ENCODE measurements at places on chromosomes 4 and X.

DNA sequence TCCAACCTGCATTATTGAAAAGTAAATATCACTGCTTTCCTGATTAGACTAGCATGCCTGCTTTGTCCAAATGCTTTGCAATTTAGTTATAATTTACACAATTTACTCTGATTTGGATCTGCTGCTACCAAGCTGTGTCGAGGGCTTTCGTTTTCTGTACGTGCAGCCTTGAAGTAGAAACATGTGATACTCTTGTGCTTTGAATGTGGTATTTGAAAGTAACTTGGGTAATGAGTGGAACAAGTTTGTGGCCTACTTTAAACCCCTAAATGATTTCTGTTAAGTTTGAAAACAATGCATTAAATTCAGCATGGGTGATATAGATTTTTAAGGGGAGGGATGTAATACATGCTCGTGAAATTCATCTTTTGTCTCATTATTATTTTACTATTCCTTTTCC lies 240.7 kb downstream of the IQCM start:
- DNase-seq, result no peak

DNA sequence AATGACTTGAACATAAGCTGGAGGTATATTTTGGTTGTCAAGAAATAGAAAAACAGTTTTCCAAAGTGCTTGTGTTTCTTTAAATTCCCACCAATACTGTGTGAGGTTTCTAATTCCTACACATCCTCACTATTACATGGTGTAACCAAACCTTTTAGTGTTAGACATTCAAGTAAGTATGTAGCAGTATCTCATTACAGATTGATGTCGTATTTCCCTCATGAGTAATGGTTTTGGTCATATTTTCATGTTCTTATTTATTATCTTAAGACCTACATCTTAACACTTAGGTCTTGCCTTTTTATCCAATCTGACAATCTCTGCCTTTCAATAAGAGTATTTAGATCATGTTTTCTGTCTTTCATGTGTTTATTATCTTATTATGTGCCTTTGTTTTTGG lies 253.7 kb upstream of the ANXA10 start:
- no peak for DNase-seq

DNA sequence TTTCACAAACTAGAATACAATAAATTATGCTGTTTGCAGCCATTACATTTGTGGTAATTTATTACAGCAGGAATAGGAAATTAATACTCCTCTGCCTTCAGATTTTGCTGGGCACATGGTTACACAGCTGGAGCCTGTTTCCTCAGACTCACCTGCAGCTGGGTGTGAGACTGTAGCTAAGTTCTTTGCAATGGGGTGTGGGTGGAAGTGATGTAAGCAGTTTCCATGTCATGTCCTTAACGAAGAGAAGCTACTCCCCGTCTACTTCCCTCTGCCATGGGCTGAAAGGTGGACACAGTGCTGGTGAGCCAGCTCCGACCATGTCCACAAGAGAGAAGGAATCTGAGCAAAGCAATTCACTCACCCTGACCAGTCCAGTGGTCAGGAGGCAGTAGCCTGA lies 18.2 kb downstream of the SH3KBP1 start:
- no peak for DNase-seq

GRCh38 chr4:140609548-140610425 lies 41.0 kb upstream of the UCP1 start:
- no peak for DNase-seq

DNA sequence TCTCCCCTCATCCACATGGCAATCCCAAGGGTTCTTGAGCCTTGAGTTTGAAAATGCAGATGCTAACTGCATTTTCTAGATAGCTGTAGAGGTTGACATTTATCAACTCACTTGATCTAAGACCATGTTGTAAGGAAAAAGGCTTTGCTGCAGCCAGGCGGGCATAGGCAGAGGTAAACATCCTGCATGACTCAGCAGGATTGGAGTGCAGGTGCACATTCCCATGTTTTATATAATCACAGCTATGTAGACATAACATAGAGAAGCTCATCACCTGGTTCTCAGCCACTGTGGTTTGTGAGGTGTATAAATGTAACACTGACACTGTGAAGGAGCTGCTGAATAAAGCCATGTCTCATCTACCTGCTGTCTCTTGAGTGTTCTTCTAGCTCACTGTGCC lies 62.3 kb upstream of the PDE5A start:
- DNase-seq, result no peak

DNA sequence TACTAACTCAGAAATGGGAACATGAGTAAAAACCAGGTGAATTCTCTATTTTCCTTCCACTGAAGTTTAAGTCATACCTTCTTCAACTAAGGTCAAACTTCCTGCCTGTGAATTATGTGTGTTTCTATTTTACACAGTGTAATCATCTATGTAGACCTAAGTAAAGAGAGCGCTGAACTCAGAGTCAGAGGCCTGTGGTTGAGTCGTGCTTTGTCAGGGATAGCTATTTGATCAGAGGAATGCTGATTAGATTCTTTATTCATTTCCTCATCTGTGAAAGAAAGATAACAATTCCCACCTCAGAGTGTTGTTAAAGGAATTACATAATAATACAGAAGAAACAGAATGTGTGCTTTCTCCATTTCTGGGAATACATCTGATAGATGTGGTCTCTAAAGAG lies 654.1 kb downstream of the STIM2 start:
- DNase-seq, result no peak

DNA sequence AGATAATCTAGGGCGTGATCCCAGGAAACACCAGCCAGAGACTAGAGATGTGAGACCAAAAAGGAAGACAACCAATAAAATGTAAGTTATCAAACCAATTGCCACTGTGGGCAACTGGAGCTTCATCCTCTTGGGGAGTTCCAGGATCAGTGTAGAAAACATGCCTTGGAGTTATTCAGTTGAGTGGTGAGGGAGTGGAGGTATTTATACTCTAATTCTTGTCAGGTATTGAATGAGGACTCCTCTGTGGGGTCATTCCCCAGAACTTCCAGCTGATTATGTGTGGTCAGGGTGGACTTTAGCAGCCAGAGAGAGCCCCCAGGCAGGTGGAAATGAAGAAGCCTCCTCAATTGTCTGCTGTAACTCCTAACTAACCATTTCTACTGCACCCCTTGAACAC lies 144.0 kb upstream of the PRPS2 start:
- no peak for DNase-seq

- no peak for DNase-seq
Observed at GRCh38 chrX:1401611-1402430, 9.9 kb upstream of the SLC25A6 start.

GRCh38 chr4:6416518-6417286 lies 55.7 kb downstream of the PPP2R2C start:
- DNase-seq, result no peak

- no peak for DNase-seq
Observed at GRCh38 chrX:131854581-131854980, 168.5 kb upstream of the STK26 start.

- DNase-seq, result no peak
Observed at GRCh38 chr4:100557306-100557705, 39.5 kb upstream of the EMCN start.

DNA sequence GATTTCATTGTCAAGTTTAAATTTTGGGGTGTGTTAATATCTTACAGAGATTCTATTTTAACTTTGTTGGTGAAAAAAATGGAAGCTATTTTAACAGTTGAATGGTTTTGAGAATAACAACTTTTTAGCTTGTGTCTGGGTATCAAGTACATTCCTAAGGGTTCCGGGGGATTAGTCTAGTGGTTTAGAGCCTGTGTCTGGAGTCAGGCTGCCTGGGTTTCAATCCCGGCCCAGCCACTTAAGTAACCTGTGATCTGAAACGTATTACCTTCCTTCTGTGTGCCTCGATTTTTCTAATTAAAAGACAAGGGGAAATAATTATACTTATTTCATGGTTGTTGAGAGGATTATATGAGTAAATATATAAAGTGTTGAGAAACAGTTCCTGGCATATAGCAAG lies 288.6 kb upstream of the NR3C2 start:
- no peak for DNase-seq

- DNase-seq, result no peak
Observed at GRCh38 chr4:108900018-108900580, 137.2 kb upstream of the ETNPPL start.

GRCh38 chr4:108210989-108211835 lies 42.5 kb upstream of the LEF1 start:
- DNase-seq, result no peak

GRCh38 chrX:136780763-136781162 lies at the start of gene ARHGEF6:
TSS of gene ARHGEF6 (minus strand) at chrX:136780932. CDS start at chrX:136780882, 50 bp downstream.
- DNase-seq, result peak; percentile 48

GRCh38 chr4:26840786-26841185 lies 19.9 kb upstream of the STIM2 start:
- DNase-seq, result no peak

DNA sequence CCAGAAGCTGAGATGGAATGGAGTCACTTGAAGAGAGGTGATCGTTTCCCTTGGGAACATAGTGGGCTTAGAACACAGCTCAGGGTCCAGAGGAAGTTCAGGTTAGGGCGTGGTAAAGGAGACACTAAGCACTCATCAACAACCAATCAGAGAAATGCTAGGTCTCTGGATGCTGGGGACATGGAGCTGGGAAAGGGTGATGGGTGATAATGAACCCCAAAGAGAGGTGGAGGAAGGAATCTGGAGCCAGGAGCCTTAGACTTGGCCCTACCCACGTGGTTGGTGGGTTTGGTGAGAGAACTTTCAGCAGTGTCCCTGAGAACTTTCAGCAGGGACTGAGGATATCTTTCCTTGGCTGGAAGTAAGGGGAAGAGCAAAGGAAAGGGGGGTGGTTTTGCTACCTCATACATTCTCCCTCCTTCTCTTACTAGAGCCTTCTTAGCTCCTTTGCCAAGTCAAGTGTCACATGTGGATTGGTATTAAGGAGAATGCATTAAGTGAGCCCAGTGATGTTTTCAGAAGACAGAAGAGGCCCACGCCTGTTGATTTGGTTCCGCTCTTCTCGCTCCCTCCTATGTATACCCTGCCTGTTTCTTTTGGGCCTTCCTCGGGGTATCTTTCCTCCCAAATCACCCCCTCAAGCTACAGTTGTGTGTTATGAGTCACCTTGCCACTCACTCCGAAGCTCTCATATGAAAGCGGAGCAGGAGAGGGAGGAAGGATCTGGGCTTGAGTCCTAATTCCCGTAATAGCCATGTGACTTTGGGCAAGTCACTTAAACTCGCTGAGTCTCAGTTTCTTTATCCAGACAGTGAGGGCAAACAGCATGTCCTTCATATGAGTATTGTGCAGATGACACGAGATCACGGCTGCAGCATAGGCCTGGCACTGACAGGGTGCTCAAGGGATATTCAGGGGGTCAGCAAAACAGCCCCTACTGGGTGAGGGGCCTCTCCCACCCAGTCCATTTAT lies 63.1 kb downstream of the TSC22D3 start:
- no peak for DNase-seq

GRCh38 chr4:52051213-52051614 lies at the start of gene SPATA18:
TSS of gene SPATA18 (plus strand) at chr4:52051304. CDS start at chr4:52051705, 401 bp downstream.
- DNase-seq, result no peak

- DNase-seq, result no peak
Observed at GRCh38 chr4:15470128-15470475, 420 bp downstream of the CC2D2A start.

GRCh38 chr4:148305751-148306150 lies 136.5 kb downstream of the NR3C2 start:
- no peak for DNase-seq
